ENCODE measurements at places on chromosomes 1 and 21.

DNA sequence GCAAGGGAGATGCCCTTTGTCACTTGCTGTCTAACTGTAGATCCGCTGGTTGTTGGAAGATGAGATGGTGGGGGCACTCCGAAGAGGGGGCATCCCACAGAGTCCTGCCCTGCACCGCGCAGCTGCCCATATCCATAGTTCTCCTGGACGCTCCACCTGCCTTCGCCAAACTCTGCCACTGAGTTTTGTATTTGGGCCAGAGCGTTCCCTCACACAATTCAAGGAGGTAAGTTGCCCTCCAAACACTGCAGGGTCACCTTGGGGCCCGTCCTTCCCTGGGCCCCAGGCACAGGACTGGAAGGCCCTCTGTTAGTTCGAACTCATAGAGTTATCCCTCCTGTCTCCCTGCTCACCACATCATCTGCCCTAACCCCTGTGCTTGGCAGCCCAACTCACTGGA, 22.1 kb downstream of the HYI start:
- no peak for DNase-seq

DNA sequence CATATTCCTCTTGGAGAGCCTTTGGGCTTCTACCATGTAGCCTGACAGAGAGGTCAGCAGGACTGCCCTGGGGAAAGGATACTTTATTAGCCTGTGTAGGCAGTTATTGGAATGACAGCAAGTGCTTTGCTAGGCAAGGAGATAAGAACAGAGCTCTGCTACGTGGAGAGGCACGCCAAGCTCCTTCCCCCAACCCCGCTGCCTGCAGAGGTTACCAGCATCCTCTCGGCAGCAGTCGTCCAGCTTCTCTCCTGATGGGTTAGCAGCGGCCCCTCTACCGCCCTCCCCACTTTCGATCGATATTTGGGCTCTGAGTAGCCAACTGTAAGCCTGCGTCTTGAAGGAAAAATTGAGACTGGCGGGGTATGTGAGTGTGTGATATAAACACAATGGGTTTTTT, 122.3 kb downstream of the DHRS3 start:
- DNase-seq: no peak

- no peak for DNase-seq
Observed at GRCh38 chr1:71399594-71399993, 318.8 kb upstream of the ZRANB2 start.

DNA sequence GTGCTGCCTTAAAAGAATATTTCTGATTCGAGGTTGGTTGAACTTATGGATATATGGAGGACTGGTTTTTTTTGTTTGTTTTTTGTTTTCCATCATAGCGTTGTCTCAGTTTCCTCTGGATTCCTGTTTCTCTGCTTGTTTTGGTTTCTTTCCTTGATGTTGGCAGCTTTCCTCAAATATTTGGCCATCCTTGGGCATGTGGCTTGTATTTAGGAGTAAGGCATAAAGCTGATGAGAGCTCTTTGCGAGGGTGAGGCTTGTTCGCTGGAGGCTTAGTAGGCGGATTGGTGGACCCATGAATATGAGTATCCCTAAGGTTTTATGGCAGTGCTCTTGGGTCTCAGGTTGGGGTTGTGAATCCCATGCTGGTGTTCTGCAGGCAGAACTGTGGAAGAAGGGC, 22.9 kb downstream of the DYRK1A start:
- DNase-seq: no peak

DNA sequence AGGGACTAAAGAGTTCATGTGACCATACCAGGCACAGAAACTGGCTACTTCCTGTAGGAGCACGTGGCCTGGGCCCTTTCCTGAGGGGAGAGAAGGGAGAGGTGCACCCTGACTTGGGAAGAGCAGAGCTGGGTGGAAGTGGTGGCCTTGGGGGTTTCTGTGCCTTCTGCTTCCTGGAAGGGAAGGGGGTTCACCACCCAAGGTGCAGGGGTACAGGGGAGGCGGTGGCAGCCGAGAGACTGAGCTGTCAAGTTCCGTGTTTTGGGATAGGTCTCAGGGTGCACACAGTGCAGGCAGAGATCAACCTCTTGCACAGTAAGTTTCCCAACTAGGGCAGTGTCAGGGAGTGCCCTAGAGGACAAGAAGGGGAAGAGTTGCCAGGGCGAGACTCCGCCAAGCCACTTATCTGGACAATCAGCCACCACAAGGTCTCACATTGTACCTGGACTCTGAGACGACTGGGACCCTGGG, 10.1 kb downstream of the HECTD3 start:
- DNase-seq: no peak

GRCh38 chr1:39828734-39829133, 40.1 kb upstream of the BMP8B start:
- DNase-seq: no peak

DNA sequence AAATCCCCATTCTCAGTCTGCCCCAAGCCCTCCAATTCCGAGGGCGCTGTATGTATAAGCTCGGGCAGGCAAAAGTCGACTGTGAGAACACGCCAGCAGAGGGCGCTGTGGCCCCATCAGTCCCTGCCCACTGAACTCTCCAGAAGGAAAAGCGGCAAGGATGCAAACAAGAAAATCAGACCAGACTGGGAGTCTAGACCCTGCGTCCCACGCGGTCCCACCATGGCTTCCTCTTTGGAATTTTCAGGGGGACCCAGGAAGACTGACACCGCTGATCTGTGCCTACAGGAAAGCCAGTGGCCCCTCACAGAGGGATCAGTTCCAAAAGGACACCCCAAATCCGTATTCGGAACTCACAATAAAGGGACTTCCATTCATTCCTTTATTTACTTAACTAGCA, 19.5 kb downstream of the TEX35 start:
- DNase-seq: peak; percentile 85

DNA sequence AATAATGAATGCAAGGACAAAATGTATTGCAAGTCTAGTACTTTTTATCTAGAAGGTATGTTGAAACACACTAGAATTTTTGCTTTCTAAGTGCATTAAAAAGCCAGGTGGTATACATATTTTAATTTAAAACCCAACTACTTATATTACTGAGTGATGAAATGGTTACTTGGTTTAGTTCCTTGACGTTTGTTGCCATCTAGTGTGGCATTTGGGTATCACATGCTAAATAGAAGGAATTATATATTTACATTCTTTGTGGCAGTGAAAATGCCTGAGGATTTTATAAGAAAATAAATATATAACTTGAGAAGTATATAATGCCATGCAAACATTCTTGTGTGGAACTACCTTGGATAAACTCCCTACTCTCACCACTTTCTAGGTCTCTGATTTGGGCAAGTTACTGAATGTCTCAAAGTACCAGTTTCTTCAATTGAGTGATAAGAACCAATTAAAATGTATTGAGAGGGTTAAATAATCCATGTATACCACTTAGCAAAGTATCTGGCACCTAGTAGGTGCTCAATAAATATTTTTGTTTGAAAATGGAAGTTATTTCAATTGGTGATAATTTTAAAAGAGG, 69.6 kb downstream of the SDCCAG8 start:
- peak; percentile 70 for DNase-seq

DNA sequence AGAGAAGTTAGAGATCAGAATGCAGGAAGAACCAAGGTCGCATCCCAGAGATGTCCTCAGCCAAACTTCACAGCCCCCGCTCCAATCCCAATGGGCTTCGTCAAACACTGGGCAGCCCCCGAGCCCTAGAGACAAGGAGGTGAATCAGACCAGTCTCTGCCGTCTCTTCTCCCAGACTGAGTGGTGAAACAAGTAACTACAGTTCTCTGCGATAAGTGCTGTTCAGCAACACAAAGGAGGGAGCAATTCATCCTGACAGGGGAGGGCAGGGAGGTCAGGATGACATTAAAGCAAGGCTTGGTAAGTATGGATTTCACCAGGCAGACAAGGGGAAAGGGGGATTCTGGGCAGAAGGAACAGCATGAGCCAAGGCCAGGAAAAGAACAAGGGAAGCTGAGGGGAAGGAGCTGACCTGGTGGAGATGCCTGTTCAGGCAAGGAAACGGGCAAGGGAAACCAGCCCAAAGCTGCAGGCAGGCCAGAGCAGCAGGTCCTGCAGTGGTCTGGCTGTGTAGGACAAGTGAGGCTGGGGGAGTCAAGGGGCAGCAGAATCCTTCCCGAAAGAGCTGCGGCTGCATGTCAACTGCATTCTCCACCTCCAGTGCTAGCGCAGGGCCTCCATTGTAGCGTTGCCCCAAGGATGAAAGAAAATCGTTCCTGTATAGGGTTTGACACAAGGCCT, 13.6 kb upstream of the ERI3 start:
- no peak for DNase-seq

DNA sequence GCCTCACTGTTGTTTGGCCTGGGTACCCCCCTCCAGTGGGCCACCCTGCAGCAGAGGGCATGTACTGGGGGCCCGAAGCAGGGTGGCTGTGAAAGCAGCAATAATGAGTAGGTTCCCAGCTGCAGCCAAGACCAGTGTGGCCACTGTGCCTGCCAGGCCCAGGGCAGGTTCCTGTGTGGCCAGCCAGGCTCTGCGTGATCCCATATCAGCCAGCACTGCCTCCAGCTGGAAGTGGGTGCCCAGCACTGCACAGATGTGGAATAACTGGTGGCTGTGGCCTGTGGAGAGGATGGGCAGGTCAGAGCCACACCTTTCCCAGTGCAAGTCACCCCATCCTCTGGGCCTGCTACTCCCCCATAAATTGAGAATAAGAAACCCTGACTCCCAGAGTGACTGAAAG, 2.1 kb downstream of the BGLAP start:
- DNase-seq: peak; percentile 26

GRCh38 chr1:53526451-53527101, 67.4 kb downstream of the DMRTB1 start:
- no peak for DNase-seq

- peak; percentile 95 for DNase-seq
Observed at GRCh38 chr1:207051191-207051943, at the start of gene YOD1. TSS of gene YOD1 (minus strand) at chr1:207051208. CDS start at chr1:207051030, 178 bp downstream.

DNA sequence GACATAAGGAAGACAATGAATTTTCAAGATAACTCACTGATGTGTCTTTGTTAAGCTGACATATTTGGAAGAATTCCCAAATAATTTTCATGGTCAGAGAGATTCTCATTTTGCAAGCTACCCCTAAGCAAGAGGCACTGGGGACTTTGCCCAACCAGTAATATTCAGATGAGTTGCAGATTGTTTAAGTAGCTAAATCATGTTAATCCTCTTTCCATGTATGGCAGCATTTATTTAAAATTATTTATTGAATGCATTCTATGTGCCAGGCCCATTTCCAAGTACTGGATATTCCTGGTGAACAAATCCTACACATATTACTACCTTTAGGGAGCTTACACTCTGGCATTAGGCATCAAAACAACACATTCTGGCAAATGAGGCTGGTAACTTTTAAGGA, 56.5 kb upstream of the BACH1 start:
- DNase-seq: no peak

DNA sequence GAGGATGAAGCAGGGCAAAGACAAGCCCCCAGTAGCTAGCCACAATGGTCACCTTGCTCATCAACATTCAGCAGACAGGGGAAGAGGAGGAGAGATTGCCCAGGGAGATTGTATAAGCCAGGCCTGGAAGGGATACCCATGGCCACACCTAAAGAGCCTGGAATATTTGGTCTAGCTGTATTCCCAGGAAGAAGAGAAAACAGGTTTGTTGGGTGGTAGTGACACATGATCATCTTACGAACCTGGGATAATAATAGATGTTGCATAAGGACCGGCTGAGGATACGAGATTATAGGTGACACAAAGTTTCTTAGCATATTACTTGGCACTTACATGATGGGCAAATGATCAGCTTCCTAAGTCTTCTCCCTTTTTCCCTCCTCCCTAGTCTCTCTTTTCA, 95.9 kb downstream of the HHIPL2 start:
- DNase-seq: no peak

GRCh38 chr1:225451340-225451739, 23.5 kb upstream of the LBR start:
- no peak for DNase-seq

GRCh38 chr1:46081619-46082018, 50.8 kb downstream of the PIK3R3 start:
- DNase-seq: no peak

DNA sequence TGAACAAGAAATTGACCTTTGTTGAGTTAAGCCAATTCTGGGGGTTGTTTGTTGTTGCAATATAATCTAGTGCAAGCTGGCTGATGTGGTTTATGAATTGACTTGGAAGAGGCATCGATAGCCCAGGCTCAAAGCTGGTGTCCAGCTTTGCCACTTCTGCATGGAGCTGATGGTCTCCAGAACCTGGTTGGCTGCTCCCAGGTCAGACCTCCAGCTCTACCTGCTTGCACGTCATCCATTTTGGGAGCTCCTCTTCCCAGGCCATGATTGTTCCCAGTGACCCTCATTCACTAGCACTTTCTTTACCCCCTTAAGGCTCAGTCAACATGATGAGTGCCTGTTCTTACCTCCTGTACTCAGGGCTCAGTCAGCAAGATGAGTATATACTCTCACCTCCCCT, 5.8 kb upstream of the AJAP1 start:
- DNase-seq: no peak

- no peak for DNase-seq
Observed at GRCh38 chr21:18164483-18164882, 80.2 kb upstream of the CHODL start.

GRCh38 chr1:222257027-222257426, 290.9 kb downstream of the HHIPL2 start:
- no peak for DNase-seq

DNA sequence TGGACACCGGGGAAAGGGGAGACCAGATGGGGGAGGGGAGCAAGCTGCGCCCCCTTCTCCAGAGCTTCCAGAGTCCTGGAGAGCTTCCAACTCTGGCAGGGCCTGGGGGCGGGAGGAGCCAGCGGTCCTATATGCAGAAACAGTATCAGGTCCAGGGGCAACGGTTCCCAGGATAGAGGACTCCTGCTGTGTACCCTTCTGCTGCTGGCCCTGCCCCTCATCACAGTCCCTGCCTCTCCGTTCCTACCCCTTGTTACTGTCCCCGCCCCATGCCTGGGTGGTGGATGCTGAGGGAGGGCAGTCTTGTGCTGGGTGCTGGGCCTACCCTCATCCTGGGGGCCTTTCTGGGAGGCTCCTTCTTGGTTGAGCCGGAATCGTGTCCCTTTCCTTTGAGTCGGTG, 19.2 kb upstream of the PEX10 start:
- DNase-seq: no peak

GRCh38 chr1:33468967-33469366, 3.5 kb upstream of the ZSCAN20 start:
- DNase-seq: no peak

GRCh38 chr1:80194221-80194620, 1187.7 kb upstream of the ADGRL4 start:
- no peak for DNase-seq

DNA sequence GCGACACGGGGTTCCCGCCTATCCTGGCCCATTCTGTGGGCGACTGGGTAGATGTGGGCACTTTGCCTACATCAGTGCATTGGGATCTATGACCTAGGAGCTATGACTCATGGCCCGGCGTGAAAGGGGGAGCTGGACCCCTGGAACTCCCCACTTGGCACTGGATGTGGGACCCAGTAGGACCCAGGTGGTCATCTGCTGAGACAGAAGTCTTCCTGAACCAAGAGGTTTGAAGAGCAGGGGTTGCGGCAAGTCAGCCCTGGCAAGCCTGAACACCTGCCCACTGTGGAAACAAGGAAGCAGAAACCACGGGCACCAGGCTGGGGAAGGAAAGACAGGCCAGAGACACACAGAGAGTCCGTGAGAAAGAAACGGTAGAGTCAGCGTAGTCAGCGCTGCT, 656.7 kb downstream of the AJAP1 start:
- DNase-seq: no peak

- no peak for DNase-seq
Observed at GRCh38 chr1:174818014-174818616, 181.6 kb upstream of the CACYBP start.
